ENCODE measurements at places on chromosomes 2 and 18. TPM values are rescaled to one million over a fixed set of nuclear protein-coding genes. Genes with fewer than 3 reads are reported as not detected.

Gene DSG3
- not detected for total RNA-seq

Gene FLACC1
- 6.5 TPM for total RNA-seq

DNA sequence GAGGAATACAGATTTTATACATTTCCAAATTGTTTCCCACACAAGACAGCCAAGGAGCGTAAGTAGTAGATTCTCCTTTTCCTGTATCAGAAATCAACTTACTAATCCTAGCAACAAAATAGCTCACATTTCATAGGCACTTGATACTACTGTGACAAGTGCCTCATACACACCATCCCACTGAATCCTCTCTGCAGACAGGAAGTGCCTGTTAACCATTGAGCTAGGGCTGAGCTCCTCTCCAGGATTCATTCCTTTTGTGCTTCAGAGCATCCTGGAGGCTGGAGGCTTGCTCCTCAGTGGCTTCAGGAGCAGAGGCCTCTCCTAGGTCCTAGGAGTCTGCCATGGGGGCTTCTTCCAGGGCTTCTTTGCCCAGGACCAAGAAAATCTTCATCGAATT lies 20.8 kb upstream of the ZNF396 start:
- DNase-seq = no peak

- DNase-seq = no peak
These were observed 128.6 kb downstream of the PARD3B start for GRCh38 chr2:204673877-204674276.

- DNase-seq = no peak
These were observed 35.7 kb downstream of the REEP1 start for GRCh38 chr2:86301711-86302202.

DNA sequence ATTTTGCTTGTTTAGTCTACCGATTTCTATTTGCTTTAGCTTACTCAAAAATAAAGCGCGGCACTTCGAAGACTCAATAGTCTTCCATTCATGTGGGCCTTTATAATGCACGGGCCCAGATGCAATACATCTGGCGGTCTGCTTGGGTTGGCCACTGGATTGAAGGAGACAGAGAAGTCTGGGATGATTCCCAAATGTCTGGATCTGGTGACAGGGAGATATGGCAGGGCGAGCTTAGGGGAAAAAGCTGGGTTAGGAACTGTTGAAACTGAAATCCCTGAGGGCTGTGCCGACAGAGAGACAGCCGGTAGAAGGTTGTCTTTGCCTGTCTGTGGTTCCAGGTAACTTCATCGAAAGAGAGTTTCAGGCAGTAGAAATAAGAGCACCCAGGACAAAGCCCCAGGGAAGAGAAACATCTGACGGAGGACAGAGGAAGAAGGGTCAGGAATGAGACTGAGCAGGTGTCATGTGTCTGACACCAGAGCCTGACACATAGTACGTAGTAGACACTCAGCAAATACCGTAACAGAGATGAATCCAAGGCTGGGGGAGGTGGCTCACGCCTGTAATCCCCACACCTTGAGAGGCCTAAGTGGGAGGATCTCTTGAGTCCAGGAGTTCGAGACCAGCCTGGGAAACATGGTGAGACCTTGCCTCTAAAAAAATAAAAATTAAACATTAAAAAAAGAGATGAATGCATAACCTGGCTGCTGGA lies 13.6 kb downstream of the CLUL1 start:
- no peak for DNase-seq

Gene DTNA
- total RNA-seq = 153 TPM

- no peak for DNase-seq
These were observed 1.5 kb downstream of the MALL start for GRCh38 chr2:110113961-110114591.

Gene SLC11A1
- 5.4 TPM for total RNA-seq

DNA sequence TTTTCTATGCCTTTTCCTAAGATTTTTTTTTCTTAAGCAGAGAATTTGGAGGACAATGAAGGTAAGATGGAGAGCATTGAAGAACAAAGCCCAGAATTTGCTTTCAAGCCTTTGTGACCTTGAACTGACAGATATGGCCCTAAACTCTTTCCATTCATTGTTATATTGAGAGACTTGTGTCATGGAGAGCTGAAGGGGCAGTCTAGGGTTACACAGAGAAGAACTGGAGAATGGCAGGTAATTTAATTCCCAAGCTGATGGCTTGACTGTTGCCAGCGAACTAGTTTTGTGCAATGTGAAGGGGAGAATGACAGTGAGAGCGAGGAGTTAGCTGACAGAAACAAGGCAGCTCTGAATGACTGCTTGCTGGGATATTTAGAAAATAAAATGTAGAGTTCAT lies 1344.2 kb downstream of the LRP1B start:
- DNase-seq = no peak

GRCh38 chr18:711310-711656 lies 1.1 kb downstream of the ENOSF1 start:
- no peak for DNase-seq

DNA sequence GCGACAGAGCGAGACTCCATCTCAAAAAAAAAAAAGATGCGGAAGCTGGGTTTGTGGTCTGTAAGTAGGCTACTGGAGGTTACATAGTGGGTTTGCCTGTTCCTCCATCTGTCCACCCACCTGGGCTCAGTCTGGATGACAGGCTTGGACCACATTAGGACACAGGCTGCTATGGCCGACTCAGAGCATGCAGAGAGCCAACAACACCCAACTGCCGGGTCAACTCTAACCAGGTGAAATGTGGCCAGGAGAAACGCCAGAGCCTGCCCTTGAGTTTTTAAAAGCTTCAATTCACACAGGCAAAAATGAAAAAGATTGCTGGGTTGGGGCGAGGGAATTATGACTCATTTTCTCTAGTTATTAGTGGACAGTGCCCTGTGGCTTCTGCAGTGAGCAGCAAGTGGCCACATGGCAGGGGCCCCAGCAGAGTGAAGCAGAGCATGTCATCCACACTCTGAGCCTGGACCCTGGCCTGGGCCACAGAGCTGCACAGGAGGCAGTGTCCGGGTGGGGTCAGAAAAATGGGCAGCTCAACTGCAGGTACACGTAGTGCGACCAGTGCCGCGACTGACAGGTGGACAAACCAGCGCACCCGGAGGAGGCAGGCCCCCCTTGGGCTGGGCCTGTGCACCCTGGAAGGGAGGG lies 67.4 kb downstream of the BIN1 start:
- DNase-seq = no peak

DNA sequence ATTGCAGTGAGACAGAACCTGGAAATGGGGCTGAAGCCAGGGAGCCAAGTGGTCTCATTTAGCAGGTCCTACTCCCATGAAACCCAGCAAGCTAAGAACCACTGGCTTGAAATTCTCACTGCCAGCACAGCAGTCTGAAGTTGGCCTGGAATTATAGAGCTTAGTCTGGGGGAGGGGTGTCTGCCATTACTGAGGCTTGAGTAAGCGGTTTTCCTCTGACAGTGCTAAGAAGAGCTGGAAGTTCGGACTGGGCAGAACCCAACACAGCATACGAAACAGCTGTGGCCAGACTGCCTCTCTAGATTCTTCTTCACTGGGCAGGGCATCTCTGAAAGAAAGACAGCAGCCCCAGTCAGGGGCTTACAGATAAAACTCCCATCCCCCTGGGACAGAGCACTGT lies 305.7 kb upstream of the SETBP1 start:
- DNase-seq = no peak

- no peak for DNase-seq
These were observed 90.4 kb upstream of the NOSTRIN start for GRCh38 chr2:168712053-168712452.

Gene TUBA3E
- total RNA-seq = 80.0 TPM

Gene USP34
- total RNA-seq = 45.7 TPM

Gene PROKR1
- not detected for total RNA-seq

DNA sequence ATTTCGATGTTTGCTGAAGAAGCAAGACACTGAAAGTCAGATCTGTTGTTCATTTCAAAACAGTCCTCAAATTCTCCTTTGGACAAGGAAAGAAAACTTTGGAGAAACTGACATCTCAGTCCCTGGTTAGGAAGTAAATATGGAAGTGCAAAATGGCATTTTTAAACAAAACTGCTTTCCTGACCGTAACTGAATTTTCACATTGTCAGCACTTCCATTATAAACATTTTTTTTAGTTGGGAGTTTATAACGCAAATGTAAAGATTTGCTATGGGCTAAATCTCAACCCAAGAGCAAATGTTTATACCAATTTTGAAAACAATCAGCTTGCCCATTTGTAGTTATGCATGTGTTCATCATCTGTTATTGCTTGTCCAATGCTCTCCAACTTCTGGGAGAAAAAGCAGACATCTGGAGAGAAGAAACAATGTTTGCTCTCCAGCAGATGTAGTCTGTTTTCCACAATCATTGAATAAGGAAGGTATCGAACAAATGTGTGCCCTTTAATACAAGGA lies 520.1 kb downstream of the ARHGAP15 start:
- DNase-seq = no peak

DNA sequence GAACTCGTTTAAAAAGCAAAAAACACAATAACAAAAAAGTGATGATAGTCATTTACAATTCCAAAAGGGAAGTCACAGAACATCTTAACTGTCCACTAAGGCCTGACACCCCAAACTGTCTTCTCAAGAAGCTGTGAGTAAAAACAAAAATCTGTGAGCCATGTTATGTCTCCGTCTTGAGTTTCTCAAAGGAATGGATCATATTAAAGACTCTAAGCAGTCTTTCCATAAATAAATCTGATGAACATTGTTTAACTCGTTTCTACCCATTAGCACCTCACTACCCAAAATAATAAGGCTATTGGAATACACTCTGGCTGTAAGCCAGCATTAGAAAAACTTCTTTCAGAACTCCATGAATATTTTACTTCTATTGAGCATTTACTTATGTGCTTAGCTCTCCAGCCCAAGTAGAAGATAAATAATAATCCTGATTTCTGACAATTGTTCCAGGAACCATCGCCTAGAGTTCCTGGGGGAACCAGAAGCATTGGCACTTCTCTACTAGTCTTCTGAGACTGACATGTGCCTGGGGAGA lies 396.0 kb downstream of the STK39 start:
- no peak for DNase-seq

GRCh38 chr18:6646801-6647200 lies 82.7 kb upstream of the ARHGAP28 start:
- DNase-seq = no peak

Gene TGFA
- total RNA-seq = 1.0 TPM

DNA sequence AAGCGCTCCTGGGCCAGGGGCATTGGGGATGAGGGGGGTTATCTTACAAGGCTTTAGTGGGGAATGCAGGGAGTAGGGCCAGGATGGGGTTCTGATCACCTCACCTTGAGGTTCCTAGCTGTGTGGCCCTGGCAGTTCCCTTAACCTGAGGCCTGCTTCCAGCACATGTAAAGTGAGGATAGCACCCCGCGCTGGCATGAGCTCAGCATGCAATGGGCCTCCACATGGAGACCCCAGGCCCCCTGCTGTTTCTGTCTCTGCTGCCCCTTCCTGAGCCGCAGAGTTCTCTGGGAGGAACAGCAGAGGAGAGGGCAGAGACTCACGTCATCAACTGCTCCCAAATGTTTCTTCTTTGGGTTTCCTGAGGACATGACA lies 8.6 kb upstream of the TEX51 start:
- no peak for DNase-seq

GRCh38 chr2:75337619-75338018 lies 138.3 kb upstream of the TACR1 start:
- no peak for DNase-seq

Gene LMAN1
- total RNA-seq = 50.6 TPM

All from Right ventricle myocardium inferior (tissue), 1 donor.